ENCODE measurements at places on chromosomes 5 and 9.

GRCh38 chr9:105842023-105842644 lies 147.8 kb downstream of the TMEM38B start:
- peak; percentile 65 for DNase-seq

GRCh38 chr5:81774374-81774773 lies 23.5 kb upstream of the SSBP2 start:
- no peak for DNase-seq

DNA sequence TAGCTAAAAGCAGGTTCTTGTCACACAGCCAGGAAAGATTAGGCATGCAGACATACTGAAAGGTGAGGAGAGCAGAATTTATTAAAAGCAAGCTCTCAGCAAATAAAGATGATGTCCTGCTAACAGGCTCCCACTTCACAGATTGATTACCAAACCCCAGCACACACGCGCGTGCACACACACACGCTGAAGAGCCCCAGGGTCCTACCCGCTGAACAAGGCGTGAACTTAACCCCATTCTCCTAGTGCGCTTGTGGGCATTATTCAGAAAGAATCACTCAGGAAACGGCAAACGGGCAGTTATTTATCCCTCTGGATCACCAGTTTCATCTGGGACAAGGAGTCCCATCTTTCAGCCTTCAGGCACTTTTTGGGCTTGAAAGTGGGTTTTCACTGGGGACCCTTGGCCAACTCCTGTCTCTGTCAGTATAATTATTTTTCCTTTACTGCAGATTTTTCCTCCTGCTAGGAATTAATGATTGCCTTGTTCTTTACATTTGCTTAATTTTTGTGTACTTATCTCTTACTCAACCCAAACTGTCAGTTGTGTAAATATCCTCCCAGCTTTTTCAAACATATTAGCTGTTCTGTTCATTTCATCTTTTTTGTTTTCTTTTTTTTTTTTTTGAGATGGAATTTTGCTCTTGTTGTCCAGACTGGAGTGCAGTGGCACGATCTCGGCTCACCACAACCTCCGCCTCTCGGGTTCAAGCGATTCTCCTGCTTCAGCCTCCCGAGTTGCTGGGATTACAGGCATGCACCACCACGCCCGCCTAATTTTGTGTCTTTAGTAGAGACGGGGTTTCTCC lies 92.6 kb downstream of the RIC1 start:
- DNase-seq: no peak

DNA sequence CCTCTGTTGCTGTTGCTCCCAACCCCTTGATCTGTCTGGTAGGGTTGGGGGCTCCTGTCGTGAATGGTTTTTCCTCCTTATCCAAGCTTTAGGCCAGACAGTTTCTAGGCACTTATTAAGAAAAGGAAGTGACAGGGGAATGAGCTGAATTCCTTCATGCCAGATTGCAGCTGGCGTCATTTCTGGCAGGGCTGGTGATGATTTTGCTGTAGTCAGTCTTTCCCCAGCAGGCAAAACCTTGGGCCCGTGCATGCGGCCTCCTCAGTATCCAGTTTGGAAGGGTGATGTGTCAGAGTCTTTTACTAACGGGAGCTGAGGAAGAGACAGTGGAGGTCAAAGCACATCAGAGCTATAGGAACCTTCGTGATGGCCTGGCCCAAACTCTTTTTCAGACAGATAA lies 58.8 kb downstream of the COL27A1 start:
- DNase-seq: peak; percentile 75

DNA sequence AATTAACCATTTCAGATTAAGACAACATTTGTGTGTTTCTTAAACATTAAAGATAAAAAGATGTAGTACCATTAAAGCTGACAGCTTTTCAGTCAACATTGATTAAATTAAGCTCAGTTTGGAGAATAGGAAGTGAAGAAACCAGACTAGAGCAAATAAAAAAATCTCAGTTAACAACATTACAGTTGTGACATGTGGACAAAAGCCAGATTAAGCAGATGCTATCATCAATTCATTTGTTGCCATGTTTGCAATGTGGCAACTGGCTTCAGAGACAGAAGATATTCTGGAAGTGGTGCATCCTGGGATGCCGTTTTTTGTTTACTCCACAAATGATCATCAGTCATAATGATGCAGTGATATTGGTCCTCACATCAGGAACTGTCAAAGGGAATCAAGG lies 70.3 kb upstream of the CNTLN start:
- DNase-seq: no peak

All from astrocyte of the hippocampus (primary cell).